Thymus (tissue), 14 donors: ENCODE measurements at places on chromosomes 12 and 14.
A peak's percentile ranks its signal among the peaks of the same experiment; 100 is the strongest.

GRCh38 chr12:113186033-113186365, 478 bp downstream of the RITA1 start:
- no peak for DNase-seq

GRCh38 chr12:19833775-19834501, 394.6 kb downstream of the AEBP2 start:
- DNase-seq = no peak

- DNase-seq = peak; percentile 32
Observed at GRCh38 chr12:54759751-54760150, 94.6 kb upstream of the MUCL1 start.

- no peak for DNase-seq
Observed at GRCh38 chr14:35215110-35215813, 76.9 kb upstream of the PSMA6 start.

GRCh38 chr12:86261142-86261541, 5.0 kb upstream of the MGAT4C start:
- DNase-seq = no peak

GRCh38 chr14:21656980-21657379, 3.3 kb downstream of the OR4E2 start:
- DNase-seq = no peak

- no peak for DNase-seq
Observed at GRCh38 chr12:116267948-116268347, 9.5 kb downstream of the MED13L start.

DNA sequence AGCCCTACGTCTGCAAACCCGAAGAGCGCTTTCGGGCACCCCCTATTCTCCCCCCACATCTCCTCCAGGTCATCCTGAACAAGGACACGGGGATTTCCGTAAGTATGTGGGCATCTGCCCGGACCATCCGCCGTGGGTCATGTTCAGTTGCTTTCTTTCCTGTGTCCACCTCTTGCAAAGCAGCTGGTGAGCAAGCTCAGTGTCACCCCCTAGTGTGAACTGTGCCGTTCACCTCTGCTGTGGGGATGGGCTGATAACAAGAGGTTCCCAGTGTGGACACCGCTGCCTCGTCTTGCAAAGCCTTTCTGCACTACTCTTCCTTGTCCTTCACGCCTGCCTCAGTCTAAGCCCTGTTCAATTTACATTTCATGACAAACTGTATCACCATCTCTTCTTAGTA, 8.6 kb downstream of the PRKAB1 start:
- DNase-seq = no peak

DNA sequence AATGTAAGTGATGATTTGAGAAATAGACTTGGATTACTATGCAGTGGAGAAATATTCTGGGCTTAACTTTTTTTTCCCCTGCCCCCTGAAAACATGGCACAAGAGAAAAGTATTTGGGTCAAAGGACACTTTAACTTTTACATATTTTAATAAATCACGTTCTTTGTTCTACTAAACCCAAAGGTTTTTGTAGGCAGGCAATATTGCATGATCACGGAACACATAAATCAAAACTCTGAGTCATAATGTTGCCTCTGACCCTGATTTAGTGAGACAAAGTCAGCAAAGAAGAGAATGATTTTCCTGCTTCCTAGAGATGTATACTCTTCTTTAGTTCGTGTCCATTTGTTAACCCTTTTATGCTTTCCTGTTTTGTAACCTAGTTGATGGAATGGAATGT, 38.0 kb downstream of the ABCD2 start:
- DNase-seq = no peak

DNA sequence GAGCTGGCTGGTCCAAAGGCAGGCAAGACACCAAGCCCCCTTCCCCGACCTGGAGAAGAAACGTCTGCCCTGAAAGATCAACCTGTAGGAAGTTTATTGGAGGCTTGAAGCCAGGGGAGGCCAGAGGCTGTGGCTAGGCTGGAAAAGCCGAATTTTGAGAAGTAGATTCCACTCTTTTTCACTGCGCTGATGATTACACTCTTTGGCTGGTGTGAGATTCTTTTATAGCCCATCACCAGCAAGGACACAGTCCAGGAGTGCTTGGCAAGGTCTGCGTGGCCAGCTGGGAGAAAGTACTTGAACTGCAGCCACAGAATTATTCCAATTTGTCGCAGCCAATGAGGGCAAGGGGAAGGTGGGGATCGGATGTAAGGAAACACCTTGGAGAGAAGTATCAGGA, 45.0 kb downstream of the SYNE3 start:
- no peak for DNase-seq

GRCh38 chr12:119998471-119999245, 9.6 kb downstream of the BICDL1 start:
- DNase-seq = no peak

DNA sequence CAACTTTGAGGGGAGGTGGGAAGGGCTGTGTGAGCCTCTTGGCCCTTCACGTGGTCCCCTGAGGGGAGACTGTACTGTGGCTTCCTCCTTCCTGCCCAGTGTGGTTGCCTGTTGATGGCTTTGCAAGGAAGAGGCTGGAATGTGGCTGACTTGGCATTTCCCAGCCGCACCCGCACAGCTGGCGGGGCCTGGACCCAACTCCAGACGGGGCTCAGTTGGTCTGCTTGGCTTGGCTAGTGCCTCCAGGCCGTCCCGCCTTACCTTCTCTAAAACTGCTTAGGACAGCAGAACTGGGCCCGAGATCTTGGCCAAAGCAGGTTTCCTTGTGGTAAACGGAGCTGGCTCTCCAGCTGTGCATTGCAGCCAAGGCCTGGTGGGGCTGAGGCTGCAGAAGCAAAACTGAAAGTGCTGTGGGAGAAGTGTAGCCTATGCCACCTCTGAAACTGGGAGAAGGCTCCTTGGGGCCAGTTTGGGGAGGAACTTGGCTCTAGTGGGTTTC, 139.5 kb downstream of the SMOC1 start:
- DNase-seq = no peak

DNA sequence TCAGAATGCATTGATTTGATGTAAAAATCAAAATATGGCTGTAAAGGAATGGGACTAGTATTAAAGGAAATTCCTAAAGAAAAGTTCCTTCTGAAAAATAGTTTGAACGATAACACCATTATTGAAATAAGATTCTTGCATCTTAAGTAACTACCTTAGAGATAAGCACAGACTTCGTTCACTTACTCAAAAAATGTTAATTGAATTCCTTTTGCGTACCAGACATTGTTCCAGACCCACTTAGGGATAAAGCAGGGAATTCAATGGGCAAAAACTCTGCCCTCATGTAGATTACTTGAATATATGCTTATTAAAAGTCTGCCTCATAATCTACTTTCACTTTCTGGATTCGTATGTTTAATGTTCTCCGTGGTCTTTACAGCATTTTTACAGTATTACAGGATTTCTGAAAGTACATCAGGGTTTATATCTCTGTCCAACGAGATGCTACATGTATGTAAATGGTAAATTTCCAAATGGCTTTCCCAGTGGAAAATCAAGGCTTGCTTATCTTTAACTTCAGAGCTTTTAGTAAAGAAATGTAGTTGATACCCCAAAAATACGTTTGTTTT, 213.7 kb downstream of the GXYLT1 start:
- DNase-seq = no peak
